ENCODE measurements at places on chromosomes 7 and 10.

GRCh38 chr7:100390286-100391009 is 17.2 kb downstream of the PILRA start:
- no peak for DNase-seq

- DNase-seq: no peak
Observed at GRCh38 chr7:151175047-151175792, 7.7 kb upstream of the GBX1 start.

GRCh38 chr10:128463991-128464760 is 338.0 kb upstream of the MKI67 start:
- DNase-seq: no peak

DNA sequence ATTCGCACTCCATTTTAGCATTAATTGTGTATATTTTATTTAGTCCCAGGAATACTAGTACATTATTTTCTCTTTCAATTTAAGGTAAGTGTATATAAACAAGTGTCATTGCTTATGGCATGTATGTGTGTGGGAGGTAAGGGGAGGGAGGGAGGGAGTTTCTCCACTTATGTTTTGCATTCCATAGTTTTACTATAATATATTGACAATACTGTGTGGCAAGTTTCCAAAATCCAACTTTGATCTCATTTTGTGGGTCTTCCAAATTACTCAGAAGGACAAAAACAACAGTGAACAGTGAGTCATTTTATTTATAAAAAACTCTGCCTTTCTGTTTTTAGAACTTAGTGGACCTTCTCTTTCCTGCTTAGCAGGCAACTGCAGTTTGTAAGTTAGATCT is 102.3 kb upstream of the SEMA3E start:
- no peak for DNase-seq

DNA sequence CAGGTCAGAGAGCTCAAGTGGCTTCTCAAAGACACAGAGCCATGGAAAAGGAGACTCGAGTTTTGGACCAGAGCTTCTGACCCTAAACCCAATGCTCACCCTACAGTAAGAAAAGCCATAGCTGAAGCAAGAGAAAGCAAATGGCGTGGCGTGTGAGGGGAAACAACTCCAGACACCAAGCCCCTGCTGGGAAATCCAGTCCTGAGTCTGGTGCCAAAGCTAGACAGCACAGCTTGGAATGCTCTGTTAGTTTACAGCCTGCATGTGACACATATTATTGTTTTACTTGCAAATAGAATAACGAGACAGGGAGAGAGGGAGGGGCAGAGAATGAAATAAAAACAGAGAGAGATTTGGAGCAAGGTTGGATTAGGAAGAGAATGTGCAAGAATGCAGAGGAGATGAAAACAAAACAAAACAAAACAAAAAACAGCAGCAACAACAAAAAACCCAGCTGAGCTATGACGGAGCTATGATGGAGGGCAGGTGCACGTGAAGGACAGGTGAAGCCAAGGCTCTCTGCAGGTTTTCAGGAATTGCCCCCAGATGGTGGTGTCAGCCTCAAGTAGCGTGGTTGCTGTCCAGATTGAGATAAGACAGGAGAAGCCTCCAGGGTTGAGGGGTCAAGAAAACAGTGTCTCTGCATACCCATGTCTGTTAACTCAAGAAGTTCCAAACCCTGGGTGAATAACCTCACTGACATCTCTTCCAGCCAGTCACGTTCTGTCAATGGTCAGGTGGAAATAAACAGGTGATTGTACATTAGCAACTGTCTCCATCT is 69.7 kb upstream of the LRRC18 start:
- DNase-seq: no peak

GRCh38 chr7:133642907-133643306 is 390.0 kb downstream of the EXOC4 start:
- no peak for DNase-seq

DNA sequence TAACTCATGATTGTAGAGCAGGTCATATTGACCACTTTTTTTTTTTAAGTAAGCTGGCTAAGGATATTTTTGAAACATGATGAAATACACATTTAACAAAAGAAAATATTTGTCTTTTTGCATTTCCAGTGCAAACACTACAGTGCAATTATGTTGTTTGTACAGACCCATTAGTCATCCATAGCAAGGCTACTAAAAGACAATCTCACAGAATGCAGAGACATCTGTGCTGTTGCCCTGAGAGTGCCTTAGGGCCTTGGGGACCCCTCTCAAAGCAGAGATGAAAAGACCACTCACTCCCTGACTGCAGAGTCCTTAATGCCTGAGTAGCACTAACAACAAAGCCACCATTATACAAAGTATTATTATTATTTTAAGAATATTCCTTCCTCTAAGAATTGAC is 104.5 kb downstream of the NRCAM start:
- DNase-seq: peak; percentile 71

DNA sequence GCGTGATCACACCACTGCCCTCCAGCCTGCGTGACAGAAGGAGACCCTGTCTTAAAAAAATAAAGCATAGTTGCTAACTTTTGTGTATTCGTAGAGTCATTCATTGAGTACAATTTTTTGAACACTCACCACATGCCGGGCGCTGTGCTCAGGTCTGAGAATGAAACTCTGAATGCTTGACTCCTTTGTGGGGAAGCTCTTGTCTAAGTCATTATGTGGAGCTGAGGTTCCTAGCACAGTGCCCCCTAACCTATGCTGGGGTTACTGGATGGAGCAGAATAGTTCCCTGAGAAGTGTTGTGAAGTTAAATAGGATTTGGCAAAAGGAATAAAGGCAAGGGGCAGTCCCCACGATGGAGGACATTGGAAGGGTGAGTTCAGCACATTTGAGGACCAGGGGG is 123.3 kb downstream of the CELF2 start:
- no peak for DNase-seq

DNA sequence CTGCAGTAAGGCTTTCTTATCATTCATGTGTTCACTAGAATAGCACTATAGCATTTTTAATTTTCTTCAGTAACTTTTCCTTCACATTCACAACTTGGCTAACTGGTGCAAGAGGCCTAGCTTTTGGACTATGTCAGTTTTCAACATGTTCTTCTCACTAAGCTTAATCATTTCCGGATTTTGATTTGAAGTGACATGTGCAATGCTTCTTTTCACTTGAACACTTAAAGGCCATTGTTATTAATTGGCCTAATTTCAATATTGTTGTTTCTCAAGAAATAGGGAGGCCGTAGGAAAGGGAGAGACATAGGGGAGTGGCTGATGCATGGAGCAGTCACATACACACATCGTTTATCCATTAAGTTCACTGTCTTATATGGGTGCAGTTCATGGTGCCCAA is 151.2 kb upstream of the NFE2L3 start:
- DNase-seq: no peak

DNA sequence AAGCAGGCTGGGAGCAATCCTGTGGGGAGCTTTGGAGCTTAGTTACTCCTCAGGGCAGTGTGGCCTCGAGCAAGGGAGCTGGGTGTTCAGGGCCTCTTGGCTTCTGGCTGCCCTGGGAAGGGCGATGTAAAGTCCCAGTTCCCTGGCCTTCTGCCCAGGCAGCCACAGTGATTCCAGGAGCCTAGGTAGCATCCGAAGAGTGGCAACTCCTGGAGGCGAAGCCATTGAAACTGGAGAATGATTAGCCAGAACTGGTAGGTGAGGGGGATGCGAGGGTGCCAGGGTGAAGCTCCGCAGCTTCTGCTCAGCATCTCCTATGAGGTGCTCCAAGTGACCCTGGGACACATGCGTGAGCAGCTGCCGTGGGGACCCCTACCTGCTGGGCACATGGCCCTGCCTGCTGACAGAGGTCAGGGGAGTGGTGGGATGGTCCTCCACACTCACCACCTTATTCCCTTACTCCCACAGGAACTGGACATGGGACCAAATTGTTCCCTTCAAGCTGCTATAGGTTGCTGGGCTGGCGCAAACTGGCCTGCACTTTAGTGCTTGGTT is 7.8 kb upstream of the GDF2 start:
- DNase-seq: no peak

- no peak for DNase-seq
Observed at GRCh38 chr7:30996883-30997282, 33.1 kb downstream of the GHRHR start.

- DNase-seq: no peak
Observed at GRCh38 chr10:81303656-81304055, 571.3 kb upstream of the NRG3 start.

DNA sequence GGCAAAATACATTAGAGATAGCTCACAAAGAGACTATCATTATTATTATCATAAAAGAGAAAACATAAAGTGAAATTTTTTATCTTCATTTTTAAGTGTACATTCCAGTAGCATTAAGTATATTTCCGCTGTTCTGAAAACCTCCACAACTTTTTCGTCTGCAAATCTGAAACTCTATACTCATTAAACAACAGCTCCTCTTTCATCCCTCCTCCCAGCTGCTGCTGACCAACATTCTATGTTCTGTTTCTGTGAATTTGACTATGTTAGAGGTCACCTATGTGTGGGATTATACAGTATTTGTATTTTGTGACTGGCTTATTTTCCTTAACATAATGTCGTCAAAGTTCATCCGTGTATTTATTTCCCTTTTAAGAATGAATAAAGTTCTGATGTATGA is 429.3 kb upstream of the TPK1 start:
- DNase-seq: no peak

- DNase-seq: no peak
Observed at GRCh38 chr10:32327364-32327691, 19.6 kb downstream of the EPC1 start.

- no peak for DNase-seq
Observed at GRCh38 chr7:44621034-44621749, 14.8 kb downstream of the OGDH start.

DNA sequence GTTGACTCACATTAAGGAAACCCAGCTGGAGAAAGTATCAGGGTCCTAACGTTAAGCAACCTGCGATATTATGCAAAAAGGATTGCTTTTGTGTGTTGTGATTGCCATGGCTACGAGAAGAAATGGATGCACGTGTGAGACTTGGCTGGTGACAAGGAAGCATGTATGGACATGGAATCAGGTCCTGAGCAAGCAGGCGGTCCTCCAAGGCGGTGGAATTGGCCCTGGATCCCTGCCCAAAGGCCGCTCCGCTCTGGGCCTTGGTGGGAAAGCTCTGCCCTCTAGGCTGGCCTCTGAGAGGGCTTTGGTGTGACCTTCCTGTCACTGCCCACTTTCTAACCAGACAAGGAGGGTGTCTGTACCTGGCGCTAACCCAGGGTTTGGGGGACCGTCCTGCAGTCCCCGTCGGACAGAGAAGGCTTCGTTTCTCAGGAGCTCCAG is 192.1 kb downstream of the EBF3 start:
- no peak for DNase-seq

DNA sequence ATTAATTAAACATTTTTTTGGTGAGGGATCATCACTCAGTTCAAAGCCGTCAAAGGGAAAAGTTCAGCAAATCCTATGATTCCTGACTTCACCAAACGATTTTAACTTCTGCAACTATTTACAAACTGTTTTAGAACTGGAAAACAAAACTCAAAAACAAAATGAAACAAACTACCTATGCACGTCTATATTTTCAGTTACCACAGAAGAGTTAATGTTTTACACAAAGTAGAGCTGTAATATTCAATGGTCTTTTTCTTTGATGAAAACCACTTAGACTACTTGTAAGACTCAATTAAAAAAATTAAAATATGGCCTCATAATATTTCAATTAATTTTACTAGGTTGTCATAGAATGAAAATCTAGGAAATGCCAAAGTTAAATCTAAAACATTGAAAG is 131.5 kb downstream of the ATE1 start:
- no peak for DNase-seq

DNA sequence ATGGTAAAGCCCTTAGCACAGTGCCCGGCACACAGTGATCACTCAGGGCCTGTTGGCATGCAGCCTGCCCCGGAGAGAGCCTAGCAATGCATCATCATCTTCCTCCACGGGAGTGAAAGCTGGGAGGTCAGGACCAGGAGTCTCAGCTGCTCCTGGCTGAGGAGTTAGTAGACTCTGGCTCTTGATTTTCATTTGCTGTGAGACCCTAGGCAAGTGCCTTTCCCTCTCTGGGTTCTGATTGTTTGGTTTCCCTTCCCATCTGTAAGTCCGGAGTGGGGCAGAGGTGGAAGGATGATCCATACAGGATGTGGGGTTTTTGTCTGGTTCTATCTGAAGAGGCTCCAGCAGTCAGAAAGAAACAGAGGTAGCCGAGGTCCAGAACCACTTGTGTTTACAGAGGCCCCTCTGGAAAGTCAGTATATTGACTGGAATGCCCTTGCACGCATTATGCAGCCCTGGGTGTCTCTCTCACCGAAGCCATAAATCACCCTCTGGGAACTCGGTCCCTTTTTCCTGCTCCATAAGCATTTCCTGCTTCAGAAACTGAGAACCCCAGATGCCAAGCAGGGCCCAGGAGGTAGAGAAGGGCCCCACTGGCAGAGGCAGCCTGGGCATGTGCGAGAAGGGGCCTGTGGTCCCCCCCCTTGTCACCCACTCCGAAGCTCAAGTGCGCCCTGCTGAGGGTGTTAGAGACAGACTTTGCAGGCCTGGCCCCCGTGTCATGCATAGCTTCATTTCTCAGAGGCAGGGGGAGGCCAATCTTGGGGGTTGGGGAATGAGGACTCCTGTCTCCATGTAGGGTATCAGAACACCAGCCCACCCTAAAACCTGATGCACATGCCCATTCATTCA is 8.5 kb downstream of the UNC5B start:
- no peak for DNase-seq

Measured in NCI-H2171 treated with DMSO at 0.1 percent for 48 hours (cell line).